ENCODE measurements at places on chromosomes 2 and 18.

DNA sequence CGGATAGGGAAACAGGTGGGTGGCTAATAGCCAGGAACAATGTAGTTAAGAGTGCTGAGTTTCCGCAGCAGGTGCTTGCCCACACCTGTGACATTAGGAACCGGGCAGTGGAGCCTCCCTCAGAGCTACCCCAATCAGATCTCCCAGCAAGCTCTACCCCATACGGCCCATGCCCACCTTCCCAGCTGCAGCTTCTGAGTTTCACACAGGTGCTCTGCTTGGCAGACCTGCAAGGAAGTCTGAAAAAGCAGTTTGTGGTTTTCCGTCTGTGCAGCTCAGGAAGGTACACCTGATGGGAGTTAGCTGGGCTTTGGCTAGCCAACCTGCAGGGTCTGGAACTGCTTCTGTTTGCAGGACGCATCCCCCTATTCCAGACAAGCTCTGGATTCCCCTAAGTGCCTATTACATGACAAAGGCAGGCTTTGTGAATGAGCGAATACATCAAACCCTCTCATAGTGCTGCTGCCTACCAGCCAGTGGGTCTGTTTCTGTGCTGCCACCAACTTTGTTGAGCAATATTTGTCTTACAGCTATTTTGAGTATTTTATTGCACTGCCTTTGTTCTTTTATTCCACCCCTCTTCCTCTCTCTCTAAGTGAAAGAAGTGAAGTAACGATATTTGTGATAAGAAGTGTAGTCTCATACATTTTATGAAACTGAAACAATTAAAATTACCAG lies 24.7 kb upstream of the CEP68 start:
- no peak for DNase-seq

DNA sequence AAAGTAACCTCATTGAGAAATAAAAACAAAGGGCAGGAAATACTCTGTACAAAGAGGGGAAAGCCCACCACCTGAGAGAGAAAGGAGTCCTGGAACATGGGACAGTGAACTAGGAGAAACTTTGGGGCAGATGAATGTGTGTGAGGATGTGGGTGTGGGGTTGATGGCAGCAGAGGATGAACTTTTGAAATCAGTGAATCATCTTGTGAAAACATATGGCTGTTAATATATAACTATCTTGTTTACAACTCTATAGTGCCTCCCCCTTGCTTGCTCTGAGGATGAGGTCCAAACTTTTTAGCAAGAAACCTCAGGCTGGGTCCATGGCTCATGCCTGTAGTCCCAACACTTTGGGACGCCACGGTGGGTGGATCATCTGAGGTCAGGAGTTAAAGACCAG lies 171.8 kb upstream of the LHCGR start:
- no peak for DNase-seq

GRCh38 chr2:63364866-63365265 lies 223.4 kb downstream of the WDPCP start:
- DNase-seq, result no peak

GRCh38 chr18:48581941-48582340 lies 43.1 kb downstream of the CTIF start:
- DNase-seq, result no peak

- no peak for DNase-seq
These were observed 54.7 kb downstream of the EML4 start for GRCh38 chr2:42223855-42224268.

GRCh38 chr2:84776011-84776410 lies 104.9 kb downstream of the TRABD2A start:
- DNase-seq, result no peak

GRCh38 chr18:35494251-35495220 lies 3.2 kb downstream of the INO80C start:
- no peak for DNase-seq

- DNase-seq, result no peak
These were observed 34.1 kb downstream of the NOP58 start for GRCh38 chr2:202299712-202300111.

GRCh38 chr2:72942881-72943418 lies 25.6 kb downstream of the EMX1 start:
- DNase-seq, result no peak

- DNase-seq, result no peak
These were observed 185.4 kb downstream of the TFCP2L1 start for GRCh38 chr2:121099329-121100290.

DNA sequence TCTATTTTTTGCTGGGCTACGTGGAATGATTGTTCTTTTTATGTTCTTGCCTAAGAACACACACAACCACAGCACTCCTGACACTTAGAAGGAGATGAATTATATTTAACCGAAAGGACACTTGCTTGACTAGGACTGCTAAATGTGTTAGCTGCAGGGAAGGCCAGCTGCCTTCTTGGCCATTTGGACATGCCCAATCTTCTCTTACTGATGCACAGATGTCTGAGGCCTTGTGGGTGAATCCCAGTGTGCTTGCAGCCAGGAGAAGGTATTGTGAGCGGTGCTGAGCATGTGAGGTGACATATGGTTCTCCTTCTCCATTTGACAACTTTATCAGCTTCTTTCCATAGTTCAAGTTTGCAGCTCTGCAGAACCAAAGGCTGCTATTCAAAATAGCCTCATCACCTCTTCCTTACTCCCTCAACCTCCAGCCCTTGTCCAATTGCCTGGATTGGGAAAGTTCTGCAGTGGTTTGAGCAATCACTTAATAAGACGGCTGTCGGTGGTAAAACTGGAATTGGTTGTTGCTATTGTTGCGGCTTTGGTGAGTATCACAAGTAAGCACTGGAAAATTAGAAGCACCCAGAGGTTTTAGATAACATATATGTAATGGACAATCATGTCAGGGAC lies 1113.3 kb downstream of the TSN start:
- DNase-seq, result no peak

DNA sequence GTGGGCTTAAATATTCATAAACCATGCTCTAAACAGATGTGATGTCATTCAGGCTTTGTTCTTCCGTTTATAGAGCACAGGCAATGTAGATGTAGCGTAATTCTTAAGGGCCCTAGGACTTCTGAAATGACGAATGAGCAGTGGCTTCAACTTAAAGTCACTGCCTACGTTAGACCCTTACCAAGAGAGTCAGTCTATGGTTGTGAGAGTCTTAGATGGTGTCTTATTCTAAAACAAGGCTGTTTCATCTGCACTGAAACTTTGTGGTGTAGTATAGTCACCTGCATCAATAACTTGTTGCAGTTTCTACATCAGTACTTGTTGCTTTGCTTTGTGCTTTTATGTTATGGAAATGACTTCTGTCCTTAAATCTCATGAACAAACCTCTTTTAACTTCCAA lies 56.0 kb downstream of the PIK3C3 start:
- no peak for DNase-seq

DNA sequence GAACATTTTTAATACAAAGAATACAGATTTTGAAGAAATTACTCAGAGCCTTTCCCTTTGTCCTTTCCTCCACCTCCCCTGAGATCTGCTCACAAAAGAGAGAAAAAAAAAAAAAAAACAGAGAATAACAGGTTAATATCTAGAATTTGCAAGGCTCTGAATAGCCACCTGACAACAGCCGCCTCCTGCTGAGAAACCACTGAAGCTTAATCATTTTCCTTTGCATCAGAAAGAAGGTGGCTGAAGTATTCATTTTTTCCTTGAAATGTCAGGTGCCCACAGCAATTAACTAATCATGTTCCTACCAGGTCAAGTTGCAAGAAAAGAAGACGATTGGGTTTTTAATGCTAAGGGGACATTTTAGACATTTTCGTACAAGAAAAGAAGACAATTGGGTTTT lies 21.2 kb downstream of the CNTNAP5 start:
- no peak for DNase-seq

GRCh38 chr2:26238311-26238958 lies 6.0 kb downstream of the HADHA start:
- DNase-seq, result no peak
